Left hindlimb (tissue), 1 donor: ENCODE measurements at places on chromosomes 7 and 10.

DNA sequence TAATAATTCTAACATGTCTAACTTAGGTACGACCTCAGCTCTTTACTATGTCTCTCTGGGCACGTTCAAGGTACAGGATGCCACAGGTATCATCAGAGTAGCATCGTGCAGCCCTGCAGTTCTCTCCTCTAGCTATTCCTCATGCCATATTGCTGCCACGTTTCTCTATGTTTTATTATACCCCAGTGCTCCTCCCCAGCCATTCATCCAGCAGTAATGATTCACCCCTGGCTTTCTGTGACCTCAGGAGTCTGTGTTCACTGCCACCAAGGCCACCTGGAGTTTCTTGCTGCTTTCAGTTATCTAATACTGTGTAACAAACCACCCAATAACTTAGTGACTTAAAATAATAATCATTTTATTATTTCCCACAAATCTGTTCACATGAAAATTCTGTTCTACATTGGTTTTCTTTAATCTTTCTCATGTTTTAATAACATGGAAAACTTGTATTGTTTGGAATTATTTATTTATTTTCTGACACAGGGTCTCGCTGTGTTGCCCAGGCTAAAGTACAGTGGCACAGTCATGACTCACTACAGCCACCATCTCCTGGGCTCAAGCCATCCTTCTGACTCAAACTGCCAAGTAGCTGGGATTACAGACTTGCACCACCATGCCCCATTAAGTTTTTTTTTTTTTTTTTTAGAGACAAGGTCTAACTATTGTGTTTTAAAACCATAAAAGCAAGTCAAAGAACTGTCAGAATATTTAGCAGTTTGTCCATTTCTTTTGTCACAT, 21.8 kb downstream of the REEP3 start:
- DNase-seq = no peak

DNA sequence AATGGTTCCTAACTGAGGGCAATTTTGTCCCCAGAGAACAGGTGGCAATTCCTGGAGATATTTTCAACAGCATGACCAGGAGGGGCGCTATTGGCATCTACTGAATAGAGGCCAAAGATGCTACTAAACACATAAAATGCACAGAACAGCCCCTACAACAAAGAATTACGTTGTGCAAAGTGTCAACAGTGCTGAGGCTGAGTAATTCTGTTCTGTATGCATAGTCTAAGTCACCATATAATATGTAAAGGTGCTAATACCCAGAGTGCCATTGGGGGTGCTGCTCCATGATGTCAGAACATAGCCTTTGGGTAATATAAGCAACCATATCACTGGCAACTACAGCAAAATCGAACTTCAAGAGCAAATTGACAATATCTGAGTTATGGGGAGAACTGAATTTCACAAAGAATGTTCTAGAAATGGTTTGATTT, 213.3 kb upstream of the PHYHIPL start:
- DNase-seq = no peak

GRCh38 chr10:110138197-110138812, 69.1 kb upstream of the MXI1 start:
- DNase-seq = no peak

GRCh38 chr7:155255621-155256020, 42.1 kb upstream of the INSIG1 start:
- no peak for DNase-seq

- no peak for DNase-seq
Observed at GRCh38 chr10:126191192-126191591, 197.1 kb downstream of the ADAM12 start.

DNA sequence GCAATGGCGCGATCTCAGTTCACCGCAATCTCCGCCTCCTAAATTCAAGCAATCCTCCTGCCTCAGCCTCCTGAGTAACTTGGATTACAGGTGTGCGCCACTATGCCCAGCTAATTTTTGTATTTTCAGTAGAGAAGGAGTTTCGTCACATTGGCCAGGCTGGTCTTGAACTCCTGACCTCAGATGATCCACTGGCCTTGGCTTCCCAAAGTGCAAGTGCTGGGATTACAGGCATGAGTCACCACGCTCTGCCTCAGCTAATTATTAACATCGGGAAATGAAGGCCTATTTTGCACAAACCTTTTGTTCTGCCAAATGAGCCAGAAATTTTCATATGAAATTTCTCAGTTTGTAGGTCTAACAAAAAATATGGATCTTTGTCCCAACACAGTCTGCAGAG, 106.7 kb upstream of the ODAD2 start:
- no peak for DNase-seq

GRCh38 chr7:38367301-38367890, 94.0 kb upstream of the TARP start:
- no peak for DNase-seq

DNA sequence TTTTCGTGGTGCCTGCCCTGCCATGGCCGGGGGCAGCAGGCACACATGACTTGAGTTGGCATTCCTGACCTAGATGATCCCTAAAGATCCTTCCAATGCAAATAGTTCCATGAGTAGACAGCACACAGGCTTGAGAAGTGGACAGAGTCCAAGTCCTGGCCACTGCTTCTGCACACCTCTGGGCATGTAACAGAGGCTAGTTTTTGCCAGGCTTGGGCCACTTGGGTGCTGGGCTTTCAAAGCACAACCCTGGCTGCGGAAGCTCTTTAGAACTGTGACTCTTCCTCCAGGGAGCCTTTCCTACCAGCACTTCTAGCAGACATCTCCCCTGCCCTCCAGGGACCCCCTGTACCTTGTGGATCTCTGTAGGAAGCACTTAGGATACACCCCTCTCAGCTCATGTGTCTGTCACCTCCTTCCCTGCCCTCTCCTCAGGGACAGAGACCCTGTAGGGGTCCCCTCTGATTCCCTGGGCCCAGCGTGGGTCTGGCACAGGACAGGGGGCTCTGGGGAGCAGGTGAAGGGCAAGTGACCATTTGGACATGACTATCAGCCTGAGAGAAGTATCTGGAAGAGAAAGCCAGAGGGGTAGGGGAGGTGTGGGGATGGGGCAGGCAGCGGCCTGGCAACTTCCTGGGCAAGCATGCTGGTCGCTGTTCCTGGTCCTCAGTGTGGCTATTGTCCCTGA, 36.2 kb downstream of the ZCCHC24 start:
- DNase-seq = peak; percentile 16

GRCh38 chr10:116270771-116271592, 2.0 kb downstream of the GFRA1 start:
- peak; percentile 58 for DNase-seq

DNA sequence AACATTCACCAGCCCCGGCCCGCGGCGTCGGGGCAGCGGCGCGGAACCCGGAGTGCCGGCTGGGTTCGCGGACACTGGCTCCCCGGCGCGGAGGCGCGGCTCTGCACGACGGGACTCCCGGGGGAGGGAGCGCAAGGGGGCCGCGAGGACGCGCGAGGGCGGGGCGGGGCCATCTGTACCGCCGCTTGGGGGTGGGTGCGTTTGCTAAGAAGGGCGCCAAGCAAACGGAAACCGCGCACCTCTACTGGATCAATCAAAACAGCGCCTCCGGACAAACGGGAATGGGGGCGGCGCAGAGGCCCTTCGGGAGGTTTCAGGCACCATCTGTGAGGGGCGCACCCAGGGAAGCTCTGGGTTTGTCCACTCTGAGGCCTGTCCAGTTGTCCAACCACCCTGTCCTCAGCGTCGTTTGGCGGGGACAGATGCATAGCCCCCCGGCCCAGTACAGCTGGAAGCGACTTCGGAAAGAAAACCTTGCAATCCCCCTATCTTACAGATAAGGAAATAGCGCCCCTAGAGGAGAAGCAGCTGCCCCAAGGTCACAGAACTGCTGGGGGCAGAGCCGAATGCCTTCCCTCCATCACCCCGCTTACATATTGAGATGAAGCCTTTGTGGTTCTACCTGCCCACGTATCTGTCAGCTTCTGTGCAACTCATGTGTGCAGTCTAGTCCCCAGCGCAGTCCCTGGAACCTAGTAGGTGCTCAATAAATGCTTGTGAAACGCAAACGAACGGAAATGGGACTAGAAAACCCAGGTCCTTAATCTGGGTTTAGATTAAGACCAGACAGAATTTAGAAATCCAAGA, 10.7 kb upstream of the SLIT1 start:
- peak; percentile 42 for DNase-seq

DNA sequence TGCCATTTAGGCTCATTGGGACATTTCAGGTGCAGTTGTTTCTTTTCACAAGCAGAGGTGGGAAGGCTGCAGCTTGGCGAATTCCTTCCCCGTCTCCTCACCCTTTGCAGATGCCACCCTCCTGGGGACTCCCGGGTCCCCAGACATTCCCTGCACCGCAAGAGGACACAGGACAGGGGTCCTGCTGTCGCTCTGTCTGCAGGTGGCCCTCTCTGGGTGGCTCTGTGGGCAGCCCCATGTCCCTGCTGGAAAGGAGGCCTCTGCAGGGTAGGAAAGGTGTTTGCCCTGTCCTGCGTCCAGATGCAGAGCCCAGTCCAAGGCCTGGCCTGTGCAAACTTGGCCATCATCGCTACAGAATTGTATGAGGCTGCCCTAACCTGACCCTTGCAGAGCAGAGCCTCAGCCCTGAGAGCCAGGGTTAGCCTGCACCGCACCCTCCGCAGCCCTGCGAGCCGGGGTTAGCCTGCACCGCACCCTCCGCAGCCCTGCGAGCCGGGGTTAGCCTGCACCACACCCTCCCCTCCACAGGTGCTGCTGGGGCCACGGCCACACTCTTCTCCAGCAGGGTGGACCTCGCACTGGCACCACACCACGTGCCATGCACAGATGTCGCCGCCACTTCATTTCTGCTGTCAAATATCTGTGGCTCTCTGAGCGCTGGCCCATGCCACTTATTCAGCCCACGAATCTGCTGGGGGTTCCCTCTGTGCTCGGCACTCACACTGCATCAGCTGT, 61.0 kb downstream of the CFAP46 start:
- no peak for DNase-seq

DNA sequence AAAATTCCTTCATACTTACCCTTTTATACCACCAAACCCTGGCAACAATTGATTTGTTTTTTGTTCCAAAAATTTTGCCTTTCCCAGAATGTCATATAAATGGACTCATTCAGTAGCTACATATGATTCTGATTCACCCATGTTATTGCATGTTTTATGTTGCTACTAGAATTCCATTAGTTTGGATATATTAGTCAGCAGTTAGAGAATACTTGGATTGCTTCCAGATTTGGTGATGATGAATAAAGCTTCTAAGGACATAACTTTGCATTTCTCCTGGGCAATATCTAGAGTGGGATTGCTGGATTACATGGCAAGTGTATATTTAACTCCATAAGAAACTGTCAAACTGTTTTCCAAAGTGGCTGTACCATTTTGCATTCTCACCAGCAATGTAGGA, 806.9 kb downstream of the DNAJB9 start:
- no peak for DNase-seq

DNA sequence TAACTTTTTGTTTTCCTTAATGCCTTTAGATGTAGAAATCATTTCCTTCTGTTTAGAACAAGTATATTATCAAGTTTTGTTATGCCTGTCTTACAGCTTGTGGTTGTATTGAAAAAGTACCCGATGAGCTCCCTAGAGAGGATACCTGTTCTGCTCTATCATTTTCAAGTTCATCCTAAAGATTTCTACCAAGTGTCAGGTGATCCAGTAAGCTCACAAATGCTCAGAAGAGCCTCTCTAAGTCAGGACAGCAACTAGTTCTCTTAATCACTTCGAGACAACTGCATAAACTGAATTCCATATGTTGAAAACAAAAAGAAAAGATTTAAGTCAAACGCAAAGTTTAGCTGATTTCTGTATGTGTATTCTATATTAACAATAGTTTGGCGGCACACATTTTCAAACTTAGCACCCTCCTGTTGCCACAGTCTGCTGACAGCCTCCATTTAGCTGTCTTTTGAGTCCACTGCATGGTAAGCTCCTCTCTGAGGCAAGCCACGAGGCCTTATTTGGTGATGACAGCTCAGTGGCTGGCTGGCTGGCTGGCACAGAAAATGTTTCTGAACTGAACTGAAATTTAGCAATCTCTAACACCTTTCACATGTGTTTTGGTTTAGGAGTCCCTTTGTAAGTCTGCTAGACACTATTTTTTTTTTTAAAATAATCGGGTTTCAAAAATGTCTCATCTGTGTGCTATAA, 59.4 kb downstream of the SEMA3C start:
- peak; percentile 33 for DNase-seq

- no peak for DNase-seq
Observed at GRCh38 chr10:6390213-6390845, 187.6 kb downstream of the PFKFB3 start.

GRCh38 chr7:47451851-47452205, 130.1 kb downstream of the TNS3 start:
- no peak for DNase-seq

GRCh38 chr10:31374146-31374696, 55.2 kb downstream of the ZEB1 start:
- no peak for DNase-seq

GRCh38 chr7:120184866-120185265, 88.1 kb upstream of the KCND2 start:
- no peak for DNase-seq

DNA sequence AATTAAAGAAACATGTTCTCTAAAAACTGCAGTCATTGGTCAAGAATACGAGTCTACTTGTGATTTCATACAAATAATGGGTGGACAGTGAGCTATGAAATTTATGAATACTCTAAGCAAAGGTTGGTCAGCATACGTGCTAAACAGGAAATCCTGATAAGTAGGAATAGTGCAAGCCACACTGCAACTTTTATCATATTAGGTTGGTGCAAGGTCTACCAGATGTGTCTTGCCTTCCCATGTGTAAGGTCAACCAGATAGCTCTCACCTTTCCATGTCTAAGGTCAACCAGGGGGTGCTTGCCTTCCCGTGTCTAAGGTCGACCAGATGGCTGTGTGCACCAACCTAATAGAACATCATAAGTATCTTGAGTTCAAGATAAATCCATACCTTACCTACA, 2.0 kb upstream of the ITGB1 start:
- no peak for DNase-seq

DNA sequence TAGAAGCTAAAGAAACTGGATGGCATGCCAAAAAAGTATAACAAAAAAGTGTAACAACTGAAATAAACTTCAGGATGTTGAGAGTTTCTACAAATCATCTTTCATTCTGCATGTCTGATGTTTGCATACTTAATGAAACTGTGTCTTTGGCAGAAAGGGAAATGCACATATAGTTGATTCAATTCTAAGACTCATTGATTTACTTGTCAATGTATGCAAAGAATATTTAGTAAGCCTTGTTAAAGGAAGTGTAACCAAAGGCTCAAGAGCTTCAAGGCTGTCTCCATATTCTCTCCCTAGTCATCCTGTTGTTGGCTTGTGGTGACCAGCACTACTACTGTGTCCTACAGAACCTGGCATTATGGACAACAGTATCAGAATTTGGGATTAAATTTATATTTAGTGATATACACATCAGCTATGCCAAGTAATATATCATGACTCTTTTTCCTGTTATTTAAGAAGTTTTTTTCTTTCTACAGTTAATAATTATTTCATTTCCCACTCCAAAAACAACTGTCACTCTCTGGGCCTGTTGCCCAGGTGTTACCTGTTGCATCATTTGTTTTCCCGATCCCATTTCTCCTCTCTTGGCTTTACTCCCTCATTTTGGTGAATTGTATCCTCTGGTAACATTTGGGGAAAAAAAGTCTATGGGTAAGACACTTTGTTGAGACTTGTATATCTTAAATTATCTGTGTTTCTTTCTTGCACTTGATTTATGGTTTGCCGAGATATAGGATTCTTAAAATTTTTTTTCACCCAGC, 226.6 kb upstream of the BMPER start:
- no peak for DNase-seq
